Activated T-cell treated with anti-CD3 and anti-CD28 coated beads for 1 hour (primary cell): ENCODE measurements at places on chromosomes 5 and 9.

DNA sequence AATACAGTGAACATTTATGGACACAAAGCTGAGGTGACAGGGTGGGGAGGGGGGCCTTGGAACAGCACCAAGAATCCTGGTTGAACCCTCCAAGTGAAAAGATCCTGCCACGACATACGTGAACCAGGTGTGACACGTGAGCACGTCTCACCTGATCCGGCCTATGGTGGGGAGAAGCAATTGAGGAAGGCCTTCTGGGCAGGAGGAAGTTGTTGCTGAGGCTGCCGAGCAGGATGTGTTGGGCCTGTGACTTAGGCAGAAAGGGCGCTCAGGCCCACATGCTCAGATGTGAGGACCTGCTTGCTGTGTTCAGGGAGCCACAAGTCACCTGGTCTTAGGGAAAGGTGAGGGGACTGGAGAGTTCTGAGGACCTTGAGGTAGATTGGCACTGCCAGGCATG is 2.5 kb upstream of the MAPK9 start:
- no peak for DNase-seq

DNA sequence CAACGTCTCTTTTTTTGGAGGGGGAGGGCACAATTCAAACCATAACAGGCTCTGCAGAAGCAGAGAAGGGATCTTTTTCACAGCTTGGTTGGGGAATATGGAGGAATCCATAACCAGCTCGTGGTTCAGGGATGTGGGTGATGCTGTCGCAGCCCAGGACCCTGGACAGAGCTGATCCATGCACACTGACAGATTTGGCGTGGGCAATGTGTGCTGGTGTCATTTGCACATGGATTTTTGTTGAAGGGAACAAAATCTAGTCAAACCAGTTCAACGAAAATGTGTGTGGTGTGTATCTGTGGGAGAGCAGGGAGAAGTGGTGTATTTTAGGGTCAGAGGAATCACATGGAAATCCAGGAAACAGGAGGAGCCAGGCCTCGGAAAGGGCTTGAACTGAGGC is 4.2 kb downstream of the DOCK2 start:
- DNase-seq = no peak

DNA sequence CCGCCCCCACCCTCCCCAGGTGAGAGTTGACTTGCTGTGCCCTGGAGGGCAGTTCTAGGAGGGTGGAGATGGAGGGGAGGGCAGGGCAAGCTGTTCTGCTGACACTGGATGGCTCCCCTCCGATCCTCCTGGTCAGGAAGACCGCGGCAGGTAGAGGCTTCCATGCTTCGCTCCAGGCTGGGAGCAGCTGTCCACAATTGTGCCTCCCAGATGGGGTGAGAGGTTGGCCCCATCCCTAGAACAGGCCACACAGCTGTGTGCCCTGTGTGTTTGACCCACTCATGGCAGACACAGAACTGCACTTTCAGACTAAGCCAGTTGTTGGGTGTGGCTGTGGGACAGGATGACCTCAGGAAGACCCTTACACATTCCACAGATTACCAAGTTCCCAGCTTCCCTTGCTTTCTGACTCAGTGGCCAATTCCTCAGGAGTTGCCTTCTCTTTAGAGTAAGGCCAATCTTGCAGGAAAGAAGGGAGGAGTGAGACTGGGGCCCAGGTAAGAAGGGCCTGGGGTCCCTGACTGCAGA is 72.1 kb upstream of the HSPA9 start:
- no peak for DNase-seq

DNA sequence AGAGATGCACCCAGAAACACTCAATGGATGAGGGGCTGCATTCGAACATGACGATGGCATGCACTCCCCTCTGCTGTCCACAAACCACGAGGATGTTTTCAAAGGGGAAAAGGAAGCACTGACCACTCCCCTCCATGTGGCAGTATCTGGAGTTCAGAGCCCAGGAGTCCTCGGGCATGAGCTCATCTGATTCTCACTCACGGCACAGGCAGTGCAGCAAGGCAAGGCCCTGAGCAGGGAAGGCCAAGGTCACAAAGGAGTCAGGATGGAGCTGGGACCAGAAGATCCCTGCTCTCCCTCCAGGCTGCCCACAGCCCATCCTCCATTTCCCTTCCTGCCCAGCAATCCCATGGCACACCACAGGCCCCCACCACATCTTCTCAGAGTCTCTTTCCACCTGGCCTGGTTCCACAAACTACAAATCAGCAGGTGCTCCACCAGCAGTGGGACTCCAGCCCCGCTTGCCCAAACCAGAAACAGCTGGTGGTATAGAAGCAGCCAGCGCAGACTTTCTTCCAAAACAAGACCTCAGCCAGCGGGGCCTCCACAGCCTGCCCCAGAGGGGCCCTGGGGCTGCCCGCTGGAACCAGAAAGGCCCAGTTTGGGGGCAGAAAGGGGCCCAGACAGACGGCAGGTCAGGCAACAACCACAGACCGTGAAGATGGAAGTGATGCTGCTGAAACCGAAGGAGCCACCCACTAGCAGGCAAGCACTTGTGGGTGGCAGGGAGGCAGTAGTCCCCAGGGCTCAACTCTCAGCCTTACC is 12.2 kb downstream of the TNIP1 start:
- DNase-seq = no peak

DNA sequence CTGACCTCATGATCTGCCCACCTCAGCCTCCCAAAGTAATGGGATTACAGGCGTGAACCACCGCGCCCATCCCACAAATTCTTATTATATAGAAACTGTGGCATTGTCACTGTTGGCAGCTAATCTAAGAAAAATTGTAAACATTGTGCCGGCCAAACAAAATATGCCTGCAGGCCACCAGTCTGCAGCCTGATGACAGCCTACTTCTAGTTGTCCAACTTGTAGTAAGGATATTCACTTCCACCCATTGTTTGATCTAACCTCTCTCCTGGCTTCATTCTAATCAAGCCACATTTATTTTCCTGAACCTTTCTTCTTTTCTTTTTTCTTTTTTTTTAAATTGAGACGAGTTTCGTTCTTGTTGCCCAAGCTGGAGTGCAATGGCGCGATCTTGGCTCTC is 13.7 kb upstream of the TMED9 start:
- no peak for DNase-seq

DNA sequence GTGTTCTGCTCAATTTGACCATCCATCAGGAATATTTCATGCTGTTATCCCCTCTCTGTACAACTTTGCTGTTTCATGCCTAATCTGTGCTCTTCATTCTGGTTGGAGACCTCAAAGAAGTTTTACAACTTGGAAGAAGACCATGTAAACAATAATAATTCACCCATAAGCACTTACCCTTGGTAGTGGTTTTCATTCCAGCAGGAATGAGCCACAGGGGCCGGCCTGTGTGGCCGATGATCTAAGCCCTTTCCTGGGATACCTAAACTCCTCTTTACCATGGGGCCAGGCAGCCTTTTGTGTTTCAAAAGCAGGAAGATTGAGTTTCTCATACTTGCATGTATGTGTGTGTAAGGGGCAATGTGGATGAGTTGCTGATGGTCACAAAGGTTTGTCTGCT is 165.0 kb downstream of the FGF1 start:
- no peak for DNase-seq

GRCh38 chr9:91658513-91659105 is 235.0 kb upstream of the NFIL3 start:
- no peak for DNase-seq

GRCh38 chr5:43729846-43730478 is 127.0 kb downstream of the NNT start:
- DNase-seq = no peak

- DNase-seq = no peak
Measured at GRCh38 chr5:176875783-176876505, 23.2 kb downstream of the HK3 start.

- DNase-seq = no peak
Measured at GRCh38 chr5:75363726-75364495, 26.9 kb downstream of the HMGCR start.

DNA sequence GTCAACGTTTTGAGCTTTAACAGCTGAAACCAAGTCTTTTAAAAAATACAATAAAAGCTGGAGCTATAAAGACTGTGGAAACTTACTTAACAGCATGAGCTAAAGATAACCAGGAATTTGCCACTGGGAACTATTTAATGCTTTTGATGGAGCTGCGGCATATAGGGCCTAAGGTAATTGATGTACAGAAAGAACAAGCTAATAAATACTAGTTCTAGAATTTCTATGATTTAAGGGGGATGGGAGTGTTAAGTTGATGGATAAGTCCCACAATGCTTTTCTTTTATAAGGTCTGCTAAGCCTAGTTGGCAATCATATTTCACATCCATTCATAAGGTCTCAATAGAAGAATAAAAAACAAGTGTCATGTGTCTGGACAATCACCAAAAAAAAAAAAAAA is 334.0 kb upstream of the DMAC1 start:
- DNase-seq = no peak

DNA sequence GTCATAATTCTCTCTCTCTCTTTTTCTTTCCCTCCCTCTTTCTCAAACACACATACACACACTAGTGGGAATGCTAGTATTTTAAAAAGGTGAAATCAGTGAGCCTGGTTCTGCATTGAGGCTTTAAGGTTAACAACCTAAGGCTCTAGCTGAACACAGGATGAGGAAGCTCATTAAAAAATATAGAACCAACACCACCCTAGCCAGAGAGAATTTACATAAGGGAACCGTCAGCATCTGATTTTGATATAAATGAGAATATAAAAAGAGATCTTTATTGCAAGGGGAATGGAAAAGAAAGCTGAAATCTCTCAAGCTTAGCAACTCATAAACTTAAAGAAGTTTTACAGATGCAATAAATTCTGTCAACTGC is 100.5 kb downstream of the MAMDC2 start:
- DNase-seq = no peak

- DNase-seq = no peak
Measured at GRCh38 chr5:123035360-123035917, 1.1 kb downstream of the PPIC start.

GRCh38 chr5:50547303-50547702 is 106.2 kb upstream of the EMB start:
- DNase-seq = no peak

DNA sequence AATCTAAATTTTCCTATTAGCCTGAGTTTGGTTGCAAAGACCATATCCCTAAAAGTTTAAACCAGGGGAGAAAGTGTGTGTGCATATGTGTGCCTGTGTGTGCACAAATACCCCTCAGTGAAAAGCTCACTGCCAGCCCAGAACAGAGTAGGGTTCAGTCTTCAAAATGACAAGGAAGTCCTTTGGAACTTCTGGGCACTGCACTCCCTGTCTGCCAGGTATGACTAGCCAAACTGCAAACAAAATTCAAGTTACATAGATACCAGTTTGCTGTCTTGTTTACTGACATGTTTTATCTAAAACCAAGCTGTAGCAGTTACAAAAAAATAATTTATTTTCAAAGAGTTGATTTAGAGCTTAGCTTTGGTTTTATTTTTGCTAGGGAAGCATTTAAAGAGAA is 100.1 kb downstream of the ARHGEF28 start:
- DNase-seq = no peak

DNA sequence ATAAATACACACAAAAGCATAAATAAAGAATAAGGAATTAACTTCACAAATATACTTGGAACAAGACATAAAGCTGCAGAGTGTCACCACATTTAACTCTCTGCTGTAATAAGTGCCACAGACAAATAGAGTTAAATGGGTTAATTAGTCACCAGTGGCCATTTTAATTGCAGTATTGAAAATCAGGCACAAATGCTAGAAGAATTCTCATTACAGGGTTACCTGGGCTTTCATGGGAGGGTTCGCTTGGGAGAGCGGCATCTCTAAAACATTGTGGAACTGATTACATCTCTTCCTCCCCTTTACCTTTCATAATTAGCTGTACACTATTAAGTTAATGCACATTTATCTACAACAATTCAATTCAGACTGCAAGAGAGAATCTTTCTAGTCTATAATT is 505.3 kb upstream of the DAP start:
- DNase-seq = no peak

- no peak for DNase-seq
Measured at GRCh38 chr9:88075966-88076285, 62.3 kb downstream of the SPATA31C2 start.

- no peak for DNase-seq
Measured at GRCh38 chr9:84567805-84568204, 101.7 kb upstream of the NTRK2 start.

- DNase-seq = no peak
Measured at GRCh38 chr9:136596630-136597031, 50.8 kb upstream of the NOTCH1 start.

DNA sequence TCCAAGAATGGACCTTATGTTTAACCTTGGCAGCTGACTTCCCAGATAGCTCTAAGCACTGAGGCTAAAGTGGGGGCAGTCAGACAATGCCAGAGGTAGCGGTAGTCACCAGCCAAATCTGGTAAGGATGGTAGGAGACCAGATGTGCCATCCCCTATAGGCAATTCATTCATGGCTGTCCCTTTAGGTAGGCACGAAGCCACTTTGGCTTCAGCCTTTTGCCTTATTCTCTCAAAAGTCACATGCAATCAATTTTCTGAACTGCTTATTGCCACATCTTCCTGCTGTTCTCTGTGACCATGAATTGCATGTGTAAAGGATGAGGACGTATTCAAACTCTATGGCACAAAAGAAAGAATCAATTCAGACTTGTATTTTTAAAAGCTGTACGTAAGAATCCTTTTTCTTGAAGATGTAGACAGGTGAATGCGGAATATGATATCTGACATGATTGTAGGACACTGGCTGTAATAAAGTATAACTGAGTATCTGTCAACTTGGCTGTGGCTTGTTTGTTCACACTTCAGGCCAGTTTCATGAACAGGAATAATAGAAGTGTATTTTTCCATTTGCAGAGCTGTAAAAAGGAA is 611.7 kb downstream of the NR2F1-AS1 start:
- DNase-seq = no peak

- DNase-seq = no peak
Measured at GRCh38 chr9:19985081-19985480, 196.2 kb upstream of the SLC24A2 start.

DNA sequence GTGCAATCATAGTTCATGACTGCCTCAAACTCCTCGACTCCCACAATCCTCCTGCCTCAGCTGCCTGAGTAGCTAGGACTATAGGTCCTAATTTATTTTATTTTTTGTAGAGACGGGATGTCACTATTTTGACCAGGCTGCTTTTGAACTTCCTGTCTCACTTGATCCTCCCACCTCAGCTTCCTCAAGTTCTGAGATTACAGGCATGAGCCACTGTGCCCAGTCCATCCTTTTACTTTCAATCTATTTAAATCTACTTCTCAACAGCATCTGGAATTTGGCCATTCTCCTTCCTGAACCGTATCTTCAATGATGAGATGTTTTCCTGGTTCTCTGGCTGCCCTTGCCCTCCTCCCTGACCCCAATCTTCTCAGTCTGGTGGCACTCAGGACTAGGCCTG is 12.2 kb upstream of the GRIN1 start:
- no peak for DNase-seq

DNA sequence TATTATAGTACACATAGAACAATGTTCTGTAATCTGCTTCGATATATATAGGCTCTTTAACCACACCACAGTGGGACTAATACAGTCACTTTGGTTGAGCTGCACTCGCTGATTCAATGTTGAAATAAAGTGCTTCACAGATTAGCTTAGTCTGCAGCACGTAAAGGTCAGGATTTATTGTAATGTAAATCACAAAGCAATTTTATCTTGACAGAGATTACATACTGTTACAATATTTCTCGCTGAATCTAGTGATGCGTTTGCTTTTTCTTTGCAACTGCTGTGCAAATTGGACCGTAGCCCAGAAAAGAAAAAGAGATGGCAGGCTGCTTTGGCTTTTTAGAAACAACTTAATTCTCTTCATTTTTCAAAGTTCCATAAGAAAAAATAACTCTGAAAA is 52.9 kb downstream of the CETN3 start:
- no peak for DNase-seq
